ENCODE measurements at places on chromosomes 11 and 22.
A peak's percentile ranks its signal among the peaks of the same experiment; 100 is the strongest.

- no peak for DNase-seq
These were observed 2.7 kb upstream of the TMPRSS6 start for GRCh38 chr22:37112084-37112728.

DNA sequence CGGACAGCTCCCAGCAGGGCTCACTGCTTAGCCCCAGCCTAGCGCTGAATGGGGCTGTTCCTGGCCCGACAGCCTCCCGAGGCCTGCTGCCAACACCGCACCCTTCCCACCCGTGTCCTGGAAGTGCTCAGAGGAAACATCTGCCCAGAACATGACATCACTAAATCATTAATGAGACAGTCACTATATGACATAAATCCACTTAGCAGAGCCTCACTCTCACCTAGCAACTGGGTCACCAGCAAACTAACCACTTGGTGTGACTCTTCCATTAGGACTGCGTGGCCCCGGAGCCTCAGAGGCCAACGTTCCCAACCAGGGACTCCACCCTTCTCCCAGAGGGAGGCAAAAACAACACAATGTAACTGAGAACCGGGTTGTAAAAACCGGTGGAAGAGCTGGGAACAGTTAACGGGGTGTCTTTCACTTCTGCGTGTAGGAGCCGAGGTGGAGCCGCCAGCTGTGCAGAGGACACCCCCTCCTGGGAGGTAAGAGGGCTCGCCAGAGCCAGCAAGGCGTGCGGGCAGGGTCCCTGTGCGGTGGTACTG is 21.4 kb upstream of the PACSIN2 start:
- DNase-seq: peak; percentile 16

GRCh38 chr11:56103210-56103737 is at the start of gene OR8H2:
OR8H2 (plus strand) TSS chr11:56103687; CDS start chr11:56105043, 1,356 bp downstream.
- DNase-seq: no peak

DNA sequence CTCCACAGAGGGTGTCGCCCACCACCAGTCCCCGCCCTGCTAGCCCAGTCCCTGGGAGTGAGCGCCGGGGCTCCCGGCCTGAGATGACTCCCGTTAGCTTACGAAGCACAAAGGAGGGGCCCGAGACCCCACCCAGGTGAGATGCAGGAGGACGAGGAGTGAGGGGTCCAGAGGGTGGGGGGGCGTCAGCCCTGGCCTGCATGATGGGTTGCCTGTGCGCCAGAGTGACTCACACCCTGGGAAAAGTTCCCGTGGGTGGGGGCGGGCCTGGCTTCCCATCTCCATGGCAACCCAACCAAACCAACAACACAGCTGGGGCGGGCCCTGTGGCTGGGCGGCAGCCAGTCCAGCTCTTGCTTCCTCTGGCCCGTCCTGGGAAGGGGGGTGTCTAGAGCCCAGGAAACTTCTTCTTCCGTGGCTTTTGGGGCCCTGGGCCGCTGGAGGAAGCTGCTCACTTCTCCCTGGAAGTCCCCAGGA is 4.5 kb downstream of the GAS2L1 start:
- DNase-seq: peak; percentile 52

DNA sequence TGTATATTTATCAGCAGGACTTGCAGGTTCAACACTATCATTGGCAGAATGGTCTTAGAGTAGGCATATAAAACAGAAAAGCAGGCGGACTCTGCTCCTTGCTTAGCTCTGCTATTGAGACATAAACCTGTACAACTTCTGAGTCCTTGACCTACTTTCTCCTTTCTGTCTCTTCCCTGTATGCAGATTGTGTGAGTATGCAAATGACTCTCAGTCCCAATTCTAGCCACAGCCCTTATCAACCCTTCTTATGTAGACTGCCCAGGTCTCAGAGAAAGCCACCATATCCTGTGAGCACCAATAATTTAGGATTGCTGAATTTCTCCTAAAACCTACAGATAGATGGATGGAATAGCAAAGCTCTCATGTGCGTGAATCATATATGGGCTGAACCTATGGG is 367.6 kb upstream of the DDI1 start:
- DNase-seq: no peak

DNA sequence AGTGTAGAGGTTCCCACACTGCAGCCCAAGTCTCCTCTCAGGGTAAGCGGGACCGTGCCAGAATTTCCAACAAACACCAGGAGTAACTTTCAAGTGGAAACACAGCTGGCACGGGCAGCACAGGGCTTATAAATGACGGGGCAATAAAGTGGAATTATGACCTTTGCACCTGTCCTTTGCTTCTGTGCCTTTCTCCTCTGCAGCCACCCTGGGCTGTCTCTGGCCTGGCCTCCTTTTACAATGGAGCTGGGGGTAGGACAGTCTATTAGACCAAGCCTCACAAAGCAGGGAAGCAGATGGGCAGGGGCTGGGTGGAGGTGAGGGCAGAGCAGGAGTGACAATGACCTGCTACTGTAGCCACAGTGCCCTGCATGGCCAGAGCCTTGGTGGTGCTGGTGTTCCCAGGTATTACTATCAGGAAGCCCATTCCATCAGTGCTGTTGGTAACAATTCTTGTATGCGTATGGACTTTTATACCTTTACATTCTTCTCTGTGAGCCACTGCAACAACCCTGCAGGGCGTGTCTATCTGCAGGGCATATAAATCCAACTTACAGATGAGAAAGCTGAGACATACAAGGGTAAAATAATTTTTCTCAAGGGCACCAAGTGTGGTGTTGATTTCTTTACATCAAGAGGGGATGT is 387.8 kb downstream of the CTTN start:
- DNase-seq: no peak

- DNase-seq: no peak
These were observed 1.1 kb upstream of the GCAT start for GRCh38 chr22:37806409-37807333.

DNA sequence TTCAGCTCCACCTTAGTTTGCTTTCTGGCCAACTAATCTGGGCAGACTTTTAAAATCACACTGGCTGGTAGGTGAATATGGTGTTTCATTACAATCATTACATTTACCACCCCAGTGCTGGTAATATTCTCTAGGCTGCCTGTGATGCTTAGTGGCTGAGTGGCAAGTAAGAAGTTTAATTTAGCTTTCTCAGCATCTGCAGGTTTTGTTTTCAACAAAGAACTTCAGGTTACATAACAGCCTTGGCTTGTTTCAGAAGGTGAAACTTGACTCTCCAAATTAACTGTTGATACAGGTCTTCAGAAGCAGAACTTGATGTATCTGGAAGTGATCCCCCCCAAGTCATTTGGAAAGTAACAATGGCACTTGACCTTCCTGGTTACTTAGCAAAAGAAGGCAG is 423.3 kb upstream of the CCDC90B start:
- no peak for DNase-seq

DNA sequence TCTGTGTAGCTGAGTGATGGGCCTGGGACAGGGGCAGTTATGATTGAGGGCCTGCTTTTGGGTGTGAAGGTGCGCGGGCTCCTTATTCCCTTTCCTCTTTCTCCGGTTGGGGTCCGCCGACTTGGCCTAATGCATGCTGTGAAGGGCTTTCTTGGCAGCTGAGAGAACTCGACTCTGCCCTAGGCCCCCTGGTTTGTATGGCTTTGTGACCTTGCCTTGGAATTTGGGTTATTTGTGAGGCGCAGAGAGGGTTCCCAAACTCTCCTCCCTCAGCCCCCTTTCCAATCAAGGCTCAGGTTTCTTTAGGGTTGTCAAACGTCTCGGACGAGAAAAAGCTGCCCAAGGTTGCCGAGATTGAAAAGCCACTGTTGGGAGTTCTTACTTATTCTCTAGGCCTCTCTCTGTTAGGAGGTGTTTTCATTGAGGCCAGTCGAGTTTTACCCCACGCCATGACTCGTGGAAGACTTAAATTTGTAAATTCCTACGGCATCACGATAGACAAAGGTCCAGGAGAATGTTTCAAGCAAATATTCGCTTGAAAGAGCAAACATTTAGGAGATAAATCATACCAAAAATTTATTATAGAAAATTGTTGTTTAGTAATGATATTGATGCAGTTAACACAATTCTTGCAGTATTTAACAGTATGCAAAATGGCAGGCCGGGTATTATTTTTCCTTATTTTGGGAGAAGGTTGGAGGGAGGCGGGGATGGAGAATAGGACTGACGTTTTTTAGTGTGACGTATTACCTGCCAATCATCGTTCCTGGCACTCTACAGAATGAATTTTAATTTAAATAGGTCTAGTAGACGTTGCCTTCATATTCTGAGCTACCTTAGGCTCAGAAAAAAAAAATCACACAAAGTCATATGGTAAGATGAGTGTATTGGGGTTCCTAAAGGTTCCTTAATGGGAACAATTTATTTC is 689 bp downstream of the PDHX start:
- no peak for DNase-seq

All from NCI-H2081 (cell line).